ENCODE measurements at places on chromosomes 2 and 18.

DNA sequence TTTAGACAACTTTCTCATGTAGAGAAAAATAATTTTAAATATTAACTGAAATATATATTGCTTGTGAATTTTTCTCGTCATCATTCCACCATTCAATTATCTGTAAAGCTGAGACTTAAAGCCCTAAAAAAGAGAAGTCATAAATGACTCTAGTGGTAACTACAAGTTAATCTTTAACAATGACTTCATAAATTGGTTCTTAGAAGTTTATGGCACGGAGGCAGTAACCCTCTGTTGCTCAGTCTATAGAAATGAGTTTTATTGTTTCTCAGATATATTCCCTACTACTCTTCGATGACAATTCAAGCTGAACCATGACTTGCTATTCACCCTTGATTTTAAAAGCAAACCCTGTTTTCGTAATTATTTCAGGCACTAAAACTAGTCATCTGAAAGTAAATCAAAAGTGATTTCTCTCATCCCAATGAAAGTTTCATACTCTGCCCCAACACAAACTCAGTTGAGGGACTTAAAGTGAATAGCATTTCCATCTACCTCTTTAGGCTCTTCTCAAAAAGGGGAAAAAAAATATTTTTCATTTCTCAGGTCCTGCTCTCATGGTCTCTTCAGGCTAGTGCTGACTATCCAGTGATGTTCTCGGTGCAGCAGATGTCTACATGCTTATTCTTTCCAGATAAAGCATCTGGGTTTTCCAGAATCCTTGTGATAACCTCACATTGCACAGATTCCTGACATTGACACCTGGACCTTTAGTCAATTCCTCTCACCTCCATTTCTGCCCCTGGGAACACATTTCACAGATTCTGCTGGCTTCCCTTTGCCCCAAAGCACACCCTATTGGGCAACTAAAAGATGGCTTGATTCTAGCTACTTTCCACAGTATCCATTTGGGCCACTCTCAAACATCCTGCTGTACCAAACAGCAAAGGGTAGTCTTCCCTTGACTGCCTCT, 207.8 kb upstream of the LRATD1 start:
- DNase-seq: no peak

- DNase-seq: no peak
These were observed 56.9 kb downstream of the E2F6 start for GRCh38 chr2:11408959-11409571.

GRCh38 chr2:138421971-138422335, 79.6 kb upstream of the SPOPL start:
- DNase-seq: peak; percentile 37

DNA sequence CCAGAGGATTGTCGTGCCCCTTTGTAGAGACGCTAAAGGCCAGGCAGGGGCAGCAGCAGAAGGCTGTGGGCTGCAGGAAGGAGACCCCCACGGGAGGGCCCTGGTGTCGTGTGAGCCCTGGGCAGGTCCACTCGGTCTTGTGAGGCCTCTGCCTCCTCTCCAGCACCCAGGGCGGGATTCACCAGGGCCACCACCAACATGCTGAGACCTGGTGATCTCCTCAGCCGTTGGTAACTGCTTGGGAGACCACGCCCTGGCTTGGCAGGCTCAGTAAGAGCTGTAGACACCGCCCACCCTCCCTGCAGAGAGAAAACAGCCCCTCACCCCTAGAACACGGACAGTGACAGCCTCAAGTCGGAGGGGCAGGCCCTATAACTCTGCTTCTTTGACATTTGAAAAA, 21.1 kb downstream of the MBP start:
- DNase-seq: no peak

- DNase-seq: no peak
These were observed 47.4 kb downstream of the ITGB1BP1 start for GRCh38 chr2:9375857-9376428.

- DNase-seq: no peak
These were observed 10.5 kb upstream of the GALM start for GRCh38 chr2:38655441-38655840.

DNA sequence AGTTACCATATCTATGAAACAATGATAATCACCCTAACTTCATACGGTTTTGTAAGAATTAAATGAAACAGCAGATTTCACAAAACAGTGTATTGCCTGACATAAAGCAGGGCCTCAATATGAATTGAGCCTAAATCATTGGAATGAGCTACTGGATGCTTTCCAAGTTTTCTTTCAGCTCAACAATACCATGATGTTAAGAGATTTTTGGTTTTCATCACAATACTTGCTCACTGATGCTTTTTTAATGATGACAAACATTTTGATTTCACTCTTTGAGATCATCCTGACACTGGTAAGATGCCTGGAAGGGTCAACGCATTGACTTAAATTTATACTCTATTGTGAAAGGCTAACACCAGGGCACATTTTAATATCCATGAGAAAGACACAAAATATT, 377.5 kb downstream of the ZNF521 start:
- no peak for DNase-seq

- no peak for DNase-seq
These were observed 885.0 kb downstream of the SLC4A3 start for GRCh38 chr2:220512419-220512818.

DNA sequence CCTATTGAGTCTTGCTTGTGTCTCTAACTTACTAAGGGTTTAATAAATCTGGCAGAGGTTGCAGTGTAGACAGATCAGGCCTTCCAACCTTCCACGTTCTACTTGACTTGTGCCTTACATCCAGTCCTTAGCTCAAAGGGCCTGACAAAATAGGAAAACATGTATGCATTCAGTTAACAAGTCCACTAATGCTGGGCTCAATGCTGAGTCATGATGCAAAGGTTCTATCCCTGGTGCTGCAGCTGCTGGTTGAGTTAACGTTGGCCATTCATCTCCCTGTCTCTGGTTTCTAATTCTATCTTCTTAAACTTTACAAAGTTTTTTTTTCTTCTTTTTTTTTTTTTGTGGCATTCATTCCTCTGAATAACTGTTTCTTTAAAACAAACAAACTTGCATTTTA, 46.3 kb upstream of the ITGB6 start:
- no peak for DNase-seq

- no peak for DNase-seq
These were observed 31.2 kb downstream of the ITGB6 start for GRCh38 chr2:160168878-160169277.

DNA sequence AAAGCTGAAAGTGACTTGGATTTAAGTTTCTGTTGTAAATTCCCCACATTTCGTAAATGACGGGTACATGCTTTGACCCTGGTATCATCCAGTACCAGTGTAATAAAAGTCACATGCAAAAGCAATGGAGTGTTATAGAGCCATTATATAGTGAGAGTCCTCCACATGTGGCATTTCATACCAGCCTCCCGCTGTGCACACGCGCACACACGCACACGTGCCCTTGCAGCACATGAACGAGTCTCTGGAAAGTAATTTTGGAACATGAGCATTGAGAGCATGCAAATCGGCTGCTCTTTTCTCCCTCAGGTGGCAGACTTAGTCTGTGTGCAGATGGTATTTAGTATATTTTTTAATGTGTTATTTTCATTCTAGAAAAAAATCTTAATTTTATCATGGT, 198.1 kb downstream of the ZNF407 start:
- no peak for DNase-seq

- DNase-seq: no peak
These were observed 17.2 kb downstream of the SNORC start for GRCh38 chr2:232887171-232887850.

GRCh38 chr2:69278366-69278765, 108.7 kb downstream of the GFPT1 start:
- no peak for DNase-seq

GRCh38 chr2:68846091-68846490, 25.1 kb downstream of the BMP10 start:
- no peak for DNase-seq

DNA sequence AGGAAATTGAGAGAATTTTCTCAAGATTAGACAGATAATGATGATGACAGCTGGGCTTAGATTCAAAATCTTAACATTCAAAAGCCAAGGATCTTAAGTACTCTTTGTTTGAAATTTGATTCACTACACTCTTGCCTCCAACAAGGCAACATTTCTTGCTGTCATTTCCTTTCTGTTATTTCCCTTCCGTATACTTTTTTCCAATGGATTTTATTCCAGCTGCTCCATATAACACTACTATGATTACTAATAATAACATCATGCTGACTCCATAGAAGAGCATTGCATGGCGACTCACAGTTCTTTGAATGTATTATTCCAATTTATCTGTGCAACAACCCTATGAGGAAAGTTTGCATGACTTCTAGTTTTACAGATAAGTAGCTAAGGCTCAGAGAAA, 33.9 kb upstream of the CCDC102B start:
- DNase-seq: no peak

GRCh38 chr2:108212671-108213070, 27.1 kb upstream of the SULT1C3 start:
- no peak for DNase-seq

GRCh38 chr2:104487366-104487765, 366.5 kb upstream of the POU3F3 start:
- no peak for DNase-seq

DNA sequence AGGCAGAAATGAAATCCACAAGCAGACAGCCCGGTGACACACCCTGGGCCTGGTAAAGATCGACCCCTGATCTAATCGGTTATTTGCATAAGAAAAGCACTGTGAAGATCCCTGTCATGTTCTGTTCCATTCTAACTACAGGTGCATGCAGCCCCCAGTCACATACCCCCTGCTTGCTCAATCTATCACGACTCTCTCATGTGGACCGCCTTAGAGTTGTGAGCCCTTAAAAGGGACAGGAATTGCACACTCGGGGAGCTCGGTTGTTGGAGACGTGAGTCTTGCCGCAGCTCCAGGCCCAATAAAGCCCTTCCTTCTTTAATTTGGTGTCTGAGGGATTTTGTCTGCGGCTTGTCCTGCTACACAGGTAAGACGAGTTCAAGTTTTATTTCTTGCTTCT, 13.4 kb upstream of the IL1B start:
- no peak for DNase-seq

DNA sequence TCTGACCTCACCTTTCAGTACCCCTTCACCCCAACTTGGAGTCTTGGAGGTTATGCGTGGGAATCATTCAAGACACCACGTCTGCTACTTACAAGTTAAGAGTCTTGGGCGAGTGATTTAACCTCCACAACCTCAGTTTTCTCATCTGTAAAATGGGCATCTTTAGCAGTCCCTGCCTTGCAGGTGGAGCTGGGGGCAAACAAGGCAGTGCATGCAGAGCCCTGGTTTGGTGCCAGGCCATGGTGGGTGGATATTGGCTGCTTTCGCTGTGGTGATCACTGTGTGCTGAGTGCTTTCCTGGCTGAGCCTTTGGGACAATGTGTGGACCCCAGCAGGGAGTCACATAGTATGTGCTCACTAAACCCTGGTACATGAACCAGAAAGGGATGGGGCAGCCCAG, 20.4 kb upstream of the PTMA start:
- DNase-seq: no peak

DNA sequence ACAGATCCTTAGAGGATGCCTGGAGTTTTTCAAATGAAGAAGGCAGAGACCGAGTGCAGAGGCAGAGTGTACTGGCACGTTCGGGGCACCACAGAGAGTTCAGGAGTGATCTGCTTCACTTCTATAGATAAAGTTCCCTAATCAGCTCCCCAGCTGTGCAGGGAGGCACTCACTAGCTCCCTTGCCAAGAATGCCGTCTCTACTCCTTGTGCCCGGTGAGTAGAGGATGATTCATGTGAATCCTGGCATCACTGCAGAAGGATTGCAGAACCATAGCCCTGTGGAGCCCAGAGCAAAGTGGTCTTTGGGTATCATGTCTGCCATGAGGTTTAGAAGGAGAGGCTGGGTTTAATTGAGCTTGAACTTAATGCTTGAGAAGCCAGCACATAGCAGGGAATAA, 510.1 kb upstream of the RAB6C start:
- no peak for DNase-seq

GRCh38 chr2:163455815-163456214, 280.0 kb downstream of the FIGN start:
- no peak for DNase-seq

- no peak for DNase-seq
These were observed 110.7 kb upstream of the STPG4 start for GRCh38 chr2:47265751-47266231.

DNA sequence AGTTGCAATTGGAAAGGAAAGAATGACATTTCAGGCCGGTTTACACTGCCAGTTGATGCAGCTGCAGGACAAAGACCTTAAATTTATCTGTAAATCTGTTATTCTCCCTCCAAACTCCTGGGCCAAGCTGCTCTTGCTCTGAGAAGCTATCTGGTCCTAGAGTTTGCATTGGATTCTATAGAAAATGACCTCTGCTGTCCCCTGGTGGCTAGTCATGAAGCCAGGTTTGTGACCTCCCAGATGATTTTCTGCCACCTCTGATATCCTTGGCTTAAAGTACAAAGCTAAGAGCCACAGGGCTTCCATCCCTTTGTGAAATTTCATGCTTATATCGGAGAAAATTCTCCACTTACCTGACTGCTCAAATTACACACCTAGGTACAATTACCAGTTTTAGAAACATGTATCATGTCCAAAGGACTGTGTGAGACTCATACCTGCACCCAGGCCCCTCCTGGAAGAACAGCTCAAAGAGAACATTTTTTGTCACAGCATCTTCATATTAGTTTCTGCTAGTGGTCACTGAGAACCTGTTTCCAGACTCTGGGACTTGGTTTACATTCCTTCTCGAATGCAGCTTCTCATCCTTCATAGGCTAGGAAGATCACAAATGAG, 28.9 kb upstream of the IER3IP1 start:
- DNase-seq: no peak

Measured in pulmonary artery endothelial cell (primary cell).